ENCODE measurements at places on chromosomes 7 and 10. TPM values are rescaled to one million over a fixed set of nuclear protein-coding genes. Genes with fewer than 3 reads are reported as not detected.

- peak; percentile 89 for DNase-seq
Measured at GRCh38 chr10:13707156-13707881, 120.6 kb downstream of the PRPF18 start.

DNA sequence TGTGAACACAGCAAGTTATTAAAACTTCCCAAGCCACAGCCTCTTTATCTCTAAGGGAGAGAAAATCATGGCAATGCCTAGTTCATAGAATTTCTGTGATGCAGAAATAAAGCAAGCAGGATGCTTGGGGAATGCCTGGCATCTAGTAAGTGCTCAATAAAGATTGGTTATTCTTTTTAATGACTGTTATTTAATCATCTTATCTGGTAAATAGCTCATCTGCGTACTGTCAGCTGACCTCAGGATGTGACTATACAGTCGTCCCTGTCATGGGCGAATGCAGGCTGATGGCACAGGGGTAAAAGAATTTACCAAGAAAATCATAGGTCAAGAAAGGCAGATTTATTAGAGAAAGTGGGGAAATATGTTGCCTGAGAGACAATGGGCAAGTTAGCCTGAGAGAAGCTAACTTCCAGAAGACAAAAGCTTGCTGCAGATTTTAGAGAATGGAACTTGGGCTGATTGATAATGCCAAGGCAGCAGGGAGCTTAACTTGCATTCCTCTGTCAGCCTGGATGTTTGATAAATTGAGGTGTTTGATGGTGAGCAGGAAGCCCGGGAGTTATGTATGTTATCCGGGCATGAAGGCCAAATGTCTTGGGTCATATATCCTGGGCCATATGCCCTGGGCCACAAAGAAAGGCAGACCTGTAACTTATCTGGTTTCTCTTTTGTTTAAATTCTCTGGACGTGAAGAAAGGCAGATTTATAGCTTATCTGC, 126.0 kb downstream of the KCNMA1 start:
- DNase-seq, result no peak

GRCh38 chr7:108367946-108368345, 88.3 kb downstream of the NRCAM start:
- no peak for DNase-seq

GRCh38 chr10:88926566-88927415, 25.8 kb downstream of the ACTA2 start:
- peak; percentile 24 for DNase-seq

DNA sequence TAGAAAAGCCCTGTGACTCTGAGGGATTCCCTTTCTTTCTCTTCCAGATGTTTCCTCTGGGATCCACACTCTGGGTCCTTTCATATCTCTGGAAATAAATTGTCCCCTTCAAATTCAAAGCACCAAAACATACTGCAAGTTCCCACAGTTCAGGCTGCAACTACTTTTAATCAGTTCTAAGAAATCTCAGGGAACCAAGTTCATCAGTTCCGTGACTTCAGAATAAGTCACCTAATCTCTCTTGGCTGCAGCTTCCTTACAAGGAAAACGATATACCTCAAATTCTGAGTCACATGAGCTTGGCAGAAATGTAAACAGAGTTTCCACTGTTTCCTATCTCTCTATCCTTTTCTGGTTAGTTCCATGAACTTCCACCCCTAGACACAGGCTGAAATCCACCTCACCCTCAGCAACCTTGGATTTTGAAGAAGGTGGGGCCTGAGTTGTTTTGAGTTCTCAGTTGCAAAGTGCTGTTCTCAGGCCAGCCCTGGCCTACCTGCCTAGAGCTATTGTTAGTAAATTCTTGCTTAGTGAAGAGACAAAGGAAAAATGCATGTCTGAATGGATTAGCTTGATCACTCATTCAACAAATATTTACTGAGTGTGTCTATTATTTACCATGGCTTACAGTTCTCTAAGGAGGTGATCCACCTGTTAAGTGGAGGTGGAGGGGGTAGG, 59.3 kb upstream of the IL6 start:
- peak; percentile 39 for DNase-seq

GRCh38 chr7:73618538-73618937, 5.8 kb downstream of the MLXIPL start:
- DNase-seq, result no peak

- DNase-seq, result no peak
Measured at GRCh38 chr10:110868981-110869380, 2.7 kb upstream of the PDCD4 start.

DNA sequence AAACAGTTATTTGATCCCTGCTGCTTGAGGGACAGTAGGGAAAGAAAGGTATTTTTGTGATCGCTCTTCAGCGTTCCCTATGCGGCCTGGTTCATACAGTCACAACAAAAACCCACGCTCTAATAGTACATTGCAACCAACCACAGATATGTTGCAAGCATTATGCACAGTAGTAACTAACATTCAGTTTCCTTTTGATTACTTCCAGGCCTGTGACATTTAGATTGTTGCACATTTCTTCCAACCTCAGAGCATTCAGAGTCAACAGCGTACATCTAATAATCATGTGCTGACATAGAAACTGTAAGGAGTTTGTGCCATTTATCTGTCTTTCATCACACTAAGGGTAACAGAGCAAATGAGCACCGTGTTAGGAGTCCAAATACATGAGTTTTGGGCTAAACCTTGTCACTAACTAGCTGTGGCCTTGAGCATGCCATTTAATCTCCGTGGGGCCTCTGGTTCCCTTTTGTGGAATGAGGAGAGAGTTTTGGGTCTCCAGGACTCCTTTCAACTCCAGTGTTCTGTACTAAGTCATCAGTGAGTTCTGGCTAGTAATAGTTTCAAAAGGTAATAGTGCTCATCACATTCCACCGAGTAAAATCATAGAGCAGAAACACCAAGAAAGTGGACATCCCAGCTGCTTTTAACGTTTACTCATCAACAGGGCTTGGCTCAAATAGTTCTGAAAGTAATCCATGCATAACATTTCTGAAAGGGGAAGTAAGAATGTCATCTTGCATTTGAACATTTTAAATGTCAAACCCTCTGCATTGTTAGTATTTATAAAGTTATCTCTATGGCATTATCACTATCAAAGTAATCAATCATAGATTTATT, 99.0 kb upstream of the FZD1 start:
- DNase-seq, result no peak

DNA sequence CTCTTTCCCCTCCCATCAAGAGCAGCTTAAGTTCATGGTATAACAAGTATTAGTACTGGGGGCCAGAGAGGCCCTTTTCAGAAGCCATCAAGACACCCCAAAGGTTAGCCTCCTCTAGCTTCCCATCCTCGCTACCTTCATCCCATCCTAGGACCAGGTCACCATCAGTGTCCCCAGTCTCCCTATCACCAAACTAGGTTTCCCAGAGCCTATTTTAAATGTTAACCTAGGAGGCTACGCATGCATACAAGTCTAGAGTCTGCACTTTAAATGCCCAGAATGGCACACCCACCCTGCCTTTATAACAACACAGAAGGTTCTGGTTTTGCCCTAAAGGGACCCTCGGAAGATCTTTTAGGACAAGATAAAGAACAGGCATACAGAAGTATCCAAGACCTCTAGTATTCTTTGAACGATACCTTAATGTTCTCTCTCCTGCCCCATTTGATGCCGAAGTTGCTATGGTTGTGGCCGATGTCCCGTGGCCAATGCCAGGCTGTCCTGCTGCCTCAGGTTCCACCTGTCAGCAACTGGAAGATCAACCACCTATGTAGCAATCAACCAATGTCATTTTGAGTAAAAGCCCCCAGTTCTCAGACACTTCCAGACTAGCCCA, 2.2 kb downstream of the GPRIN2 start:
- no peak for DNase-seq

DNA sequence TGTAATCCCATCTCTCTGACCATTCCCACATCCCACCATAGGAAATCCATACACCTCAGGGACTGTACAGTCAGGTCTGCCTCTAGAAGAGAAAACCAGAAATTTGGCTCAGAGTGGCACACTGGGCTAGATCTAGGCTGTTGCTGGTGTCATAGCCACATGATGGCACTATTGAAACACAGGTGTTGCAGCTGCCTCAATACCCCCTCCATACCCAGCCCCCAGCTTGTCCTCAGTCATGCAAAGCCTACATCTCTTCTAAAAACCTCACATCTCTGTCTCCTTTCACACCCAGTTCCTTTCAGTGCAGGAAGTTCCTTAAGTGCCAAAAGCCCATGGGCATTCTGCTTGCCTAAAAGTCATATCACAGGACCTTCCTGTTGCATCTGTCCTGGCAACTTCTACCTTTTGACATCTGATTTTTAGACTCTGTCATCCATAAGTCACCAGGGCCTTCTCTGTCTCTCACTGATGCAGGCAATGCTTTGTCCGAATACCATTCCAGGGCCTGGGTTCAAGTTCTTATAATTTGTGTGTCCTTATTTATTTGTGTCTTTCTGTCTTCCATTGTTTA, 27.0 kb upstream of the HIBADH start:
- no peak for DNase-seq

- DNase-seq, result no peak
Measured at GRCh38 chr10:51117794-51118193, 43.5 kb downstream of the PRKG1 start.

- DNase-seq, result no peak
Measured at GRCh38 chr10:76459016-76459730, 1027.7 kb downstream of the LRMDA start.

- DNase-seq, result no peak
Measured at GRCh38 chr10:86310702-86311101, 55.9 kb downstream of the GRID1 start.

DNA sequence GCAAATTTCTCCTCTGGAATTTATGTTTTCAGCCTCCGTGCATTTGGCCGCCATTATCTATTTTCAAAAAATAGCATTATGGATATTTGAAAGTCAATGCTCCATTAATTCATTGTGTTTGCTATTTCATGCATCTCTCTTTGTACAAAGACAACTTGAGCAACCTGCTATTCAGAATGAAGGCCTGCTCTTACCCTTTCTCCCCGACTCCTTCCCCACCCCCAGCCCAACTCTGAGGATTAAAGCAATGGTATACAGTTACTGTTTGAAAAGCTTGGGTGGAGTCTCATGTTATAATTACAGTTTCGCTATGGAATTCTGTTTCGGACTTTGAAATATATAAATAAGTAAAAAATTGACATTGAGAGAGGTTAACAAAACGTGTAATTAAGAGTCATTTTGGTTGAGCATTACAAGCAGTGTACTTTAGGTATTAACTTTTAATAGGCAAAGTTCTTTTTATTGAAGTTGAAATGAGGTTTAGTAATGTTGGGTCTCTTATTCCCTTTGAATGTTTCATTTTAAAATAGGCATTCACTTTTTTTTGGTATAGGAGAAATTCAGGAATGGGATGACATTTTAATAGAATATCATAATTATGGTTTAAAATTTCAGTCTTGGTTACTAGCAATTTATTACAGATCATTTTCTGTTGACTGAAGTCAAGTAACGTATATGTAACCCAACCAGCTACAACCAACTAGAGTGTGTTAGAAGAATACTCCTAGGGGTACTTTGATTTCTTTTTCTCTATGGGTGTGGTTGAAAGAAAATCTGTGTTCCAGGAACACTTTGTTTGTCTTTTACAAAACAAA, 93.1 kb downstream of the ARID5B start:
- DNase-seq, result peak; percentile 35

- no peak for DNase-seq
Measured at GRCh38 chr10:8325024-8325980, 270.8 kb downstream of the GATA3 start.

DNA sequence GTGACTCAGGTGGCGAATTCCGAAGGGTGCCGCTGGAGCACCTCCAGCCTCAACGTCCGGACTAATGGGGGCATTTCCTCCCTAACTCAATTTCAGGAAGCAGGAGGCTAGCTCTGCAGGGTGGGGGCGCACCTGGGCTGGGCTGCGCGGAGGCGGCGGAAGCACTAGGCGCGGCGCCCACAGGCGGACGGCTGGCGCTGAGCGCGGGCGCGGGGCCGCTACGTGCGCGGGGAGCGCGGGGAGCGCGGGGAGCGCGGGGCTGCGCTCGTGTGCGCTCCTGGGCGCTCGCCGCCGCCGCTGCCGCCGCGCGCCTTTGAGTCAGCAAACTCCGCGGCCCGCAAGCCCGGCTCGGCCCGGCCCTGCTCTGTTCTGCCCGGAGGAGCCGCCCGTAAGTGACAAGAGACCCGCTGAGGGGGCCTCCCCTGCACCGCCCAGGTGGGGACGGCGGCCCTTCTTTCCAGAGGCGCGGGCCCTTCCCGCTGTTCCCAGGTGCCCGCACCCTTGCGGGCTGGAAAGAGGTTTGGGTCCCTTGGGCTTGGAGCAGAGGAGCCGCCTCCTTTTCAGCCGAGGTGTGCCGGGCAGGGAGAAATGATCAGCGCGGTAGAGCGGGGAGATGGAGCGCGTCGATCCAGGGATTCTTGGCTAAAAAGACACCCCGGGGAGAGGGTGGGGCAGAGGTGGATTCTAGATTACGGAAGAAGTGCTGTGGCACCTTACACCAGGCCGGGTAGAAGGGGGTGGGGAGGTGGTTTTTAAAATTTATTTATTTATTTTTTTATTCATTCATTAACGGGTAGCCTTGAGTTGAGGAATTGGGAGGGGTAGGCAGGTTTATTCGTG, at the start of gene SNX10:
Gene SNX10, plus strand, starts transcription at position 164 of the 840 bp plus-strand sequence. CDS start 54,581 bp downstream, outside the sequence.
- DNase-seq, result peak; percentile 46

- no peak for DNase-seq
Measured at GRCh38 chr7:123641901-123642300, 13.8 kb upstream of the LMOD2 start.

- DNase-seq, result no peak
Measured at GRCh38 chr10:33258967-33259366, 75.5 kb downstream of the NRP1 start.

GRCh38 chr10:123974406-123974805, 82.8 kb upstream of the CPXM2 start:
- peak; percentile 81 for DNase-seq

GRCh38 chr7:114026486-114027089, 107.8 kb upstream of the PPP1R3A start:
- no peak for DNase-seq

The PMS2 gene
- 16.5 TPM for total RNA-seq

The CTTNBP2 gene
- 0.12 TPM for total RNA-seq

The ELOVL3 gene
- total RNA-seq, result not detected

The GRID1 gene
- 0.15 TPM for total RNA-seq

The LRIT1 gene
- total RNA-seq, result not detected

The OLAH gene
- 0.23 TPM for total RNA-seq

The SLC26A5 gene
- total RNA-seq, result not detected

The MYL10 gene
- not detected for total RNA-seq

The CRYGN gene
- not detected for total RNA-seq

The SPDYE16 gene
- total RNA-seq, result not detected

Measured in MG63 (cell line).